ENCODE measurements at places on chromosomes 1 and 21. TPM values are rescaled to one million over a fixed set of nuclear protein-coding genes. Genes with fewer than 3 reads are reported as not detected.

GRCh38 chr1:26278724-26279455, 996 bp upstream of the SH3BGRL3 start:
- peaks cover 57% of the 10 kb centered on the region for H3K4me1 ChIP-seq
- H3K27ac ChIP-seq, result peak overlapping the region; percentile 94
- H3K27me3 ChIP-seq, result no peaks in the 10 kb centered on the region
- no peak for DNase-seq

- H3K4me3 ChIP-seq, result no peak overlapping the region
- no peaks in the 10 kb centered on the region for H3K36me3 ChIP-seq
- no peaks in the 10 kb centered on the region for H3K27me3 ChIP-seq
- peaks cover 28% of the 10 kb centered on the region for H3K4me1 ChIP-seq
- no peak overlapping the region for H3K27ac ChIP-seq
- no peak for DNase-seq
Measured at GRCh38 chr1:5709461-5709975, 282.7 kb downstream of the NPHP4 start.

DNA sequence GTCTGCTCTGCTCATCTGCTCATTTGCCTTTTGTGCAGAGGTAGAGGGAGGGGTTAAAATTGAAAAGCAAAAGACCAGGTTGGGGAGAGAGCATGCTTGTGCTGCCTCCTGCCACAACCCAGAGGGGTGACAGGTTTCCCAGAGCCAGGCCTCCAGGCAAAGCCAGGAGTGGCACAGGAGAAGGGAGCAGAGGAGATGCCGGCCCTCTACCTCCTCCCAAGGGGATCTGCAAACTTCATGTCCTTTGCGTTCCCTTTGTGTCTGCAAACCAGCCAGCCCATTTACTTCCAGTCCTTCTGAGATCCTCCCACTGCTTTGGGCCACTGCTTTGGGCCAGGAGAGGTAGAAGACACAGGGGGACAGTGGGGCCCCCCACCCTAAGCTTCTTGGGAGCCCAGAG, 67.8 kb downstream of the EPHB2 start:
- no peak overlapping the region for H3K4me3 ChIP-seq
- no peaks in the 10 kb centered on the region for H3K27me3 ChIP-seq
- peaks cover 90% of the 10 kb centered on the region for H3K4me1 ChIP-seq

DNA sequence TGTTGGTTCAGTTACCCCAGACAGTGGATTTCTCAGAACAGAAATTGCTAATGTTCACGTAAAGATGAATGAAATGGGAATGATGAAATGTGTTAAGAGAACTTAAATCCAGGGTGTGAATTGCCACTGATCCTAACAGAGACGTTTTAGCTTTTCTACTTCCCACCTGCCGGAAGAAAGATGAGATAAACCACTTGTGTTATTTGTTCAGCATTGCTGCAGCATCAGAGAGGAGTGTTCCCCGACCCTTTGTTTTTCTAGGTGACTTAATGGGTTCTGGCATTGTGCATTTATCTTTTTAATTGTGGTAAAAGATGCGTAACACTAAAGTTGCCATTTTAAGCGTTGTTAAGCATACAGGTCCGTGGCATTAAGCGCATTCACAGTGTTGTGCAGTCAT, 122.3 kb downstream of the GALNT2 start:
- peaks cover 6% of the 10 kb centered on the region for H3K4me1 ChIP-seq
- DNase-seq, result peak; percentile 29
- H3K27me3 ChIP-seq, result no peaks in the 10 kb centered on the region
- no peak overlapping the region for H3K4me3 ChIP-seq
- no peak overlapping the region for H3K27ac ChIP-seq

GRCh38 chr1:65558215-65558614, 137.7 kb downstream of the LEPR start:
- no peak overlapping the region for H3K4me3 ChIP-seq
- no peaks in the 10 kb centered on the region for H3K36me3 ChIP-seq
- H3K27ac ChIP-seq, result no peak overlapping the region
- no peak for DNase-seq

DNA sequence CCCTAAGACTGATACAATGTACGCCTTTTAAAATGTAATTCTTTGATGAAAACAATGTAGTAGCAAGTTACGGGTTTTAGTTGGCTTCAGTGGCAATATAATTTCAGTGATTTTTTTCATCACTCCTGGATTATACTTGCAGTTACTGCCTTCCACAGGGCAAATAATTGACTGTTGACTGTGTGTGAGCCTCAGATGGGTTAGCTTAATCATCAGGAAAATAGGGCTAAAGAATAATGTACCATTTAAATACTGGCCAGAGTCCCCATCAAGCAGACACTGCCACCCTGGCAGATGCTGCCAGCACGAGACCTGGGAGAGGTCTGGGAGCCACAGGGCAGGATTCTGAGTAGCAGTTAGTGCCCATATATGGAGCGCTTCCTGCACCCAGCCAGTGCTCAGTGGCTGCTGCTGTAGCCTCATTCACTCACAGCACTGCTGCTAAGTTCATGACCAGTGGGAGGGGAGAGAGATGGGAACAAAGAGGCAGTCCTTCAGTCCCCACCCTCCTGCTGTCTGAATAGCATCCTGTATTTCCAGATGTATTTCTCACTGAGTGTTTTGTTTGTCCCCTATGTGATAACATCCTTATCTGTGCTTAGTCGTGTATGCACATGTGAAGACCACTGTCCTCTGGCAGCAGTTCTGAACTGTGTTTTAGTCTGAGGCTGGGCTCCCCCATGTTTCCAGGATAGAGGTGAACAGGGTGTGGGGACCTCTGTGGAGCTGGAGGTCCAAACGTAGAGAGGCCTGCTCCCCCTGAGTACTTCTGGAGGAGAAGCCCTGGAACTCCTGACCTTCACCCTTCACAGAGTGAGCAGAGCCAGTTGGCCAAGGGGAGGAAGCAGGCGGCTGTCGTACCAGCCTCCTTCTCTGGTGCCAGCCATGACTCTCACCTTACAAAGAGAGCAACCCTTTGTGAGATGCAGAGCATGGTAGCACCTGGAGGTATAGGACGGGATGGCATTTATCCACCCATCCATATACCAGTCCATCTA, 80.4 kb downstream of the ADARB1 start:
- H3K27ac ChIP-seq, result peak overlapping the region; percentile 30
- no peaks in the 10 kb centered on the region for H3K27me3 ChIP-seq
- H3K36me3 ChIP-seq, result no peaks in the 10 kb centered on the region
- H3K4me3 ChIP-seq, result no peak overlapping the region
- peaks cover 28% of the 10 kb centered on the region for H3K4me1 ChIP-seq
- no peak for DNase-seq

GRCh38 chr1:64865105-64865757, 101.1 kb downstream of the JAK1 start:
- H3K27me3 ChIP-seq, result no peaks in the 10 kb centered on the region
- H3K36me3 ChIP-seq, result peaks cover 22% of the 10 kb centered on the region
- H3K27ac ChIP-seq, result no peak overlapping the region
- no peak for DNase-seq
- H3K4me3 ChIP-seq, result no peak overlapping the region

- H3K27ac ChIP-seq, result no peak overlapping the region
- H3K4me3 ChIP-seq, result no peak overlapping the region
- no peaks in the 10 kb centered on the region for H3K36me3 ChIP-seq
- H3K27me3 ChIP-seq, result no peaks in the 10 kb centered on the region
- peaks cover 4% of the 10 kb centered on the region for H3K4me1 ChIP-seq
Measured at GRCh38 chr1:225755671-225756319, 21.8 kb upstream of the SRP9 start.

- no peak overlapping the region for H3K4me3 ChIP-seq
- no peaks in the 10 kb centered on the region for H3K36me3 ChIP-seq
- no peaks in the 10 kb centered on the region for H3K27me3 ChIP-seq
Measured at GRCh38 chr1:164755690-164756089, 196.7 kb downstream of the PBX1 start.

- H3K36me3 ChIP-seq, result no peaks in the 10 kb centered on the region
- DNase-seq, result no peak
- no peak overlapping the region for H3K27ac ChIP-seq
- no peak overlapping the region for H3K4me3 ChIP-seq
- H3K27me3 ChIP-seq, result no peaks in the 10 kb centered on the region
Measured at GRCh38 chr1:71561206-71561605, 480.4 kb upstream of the ZRANB2 start.

DNA sequence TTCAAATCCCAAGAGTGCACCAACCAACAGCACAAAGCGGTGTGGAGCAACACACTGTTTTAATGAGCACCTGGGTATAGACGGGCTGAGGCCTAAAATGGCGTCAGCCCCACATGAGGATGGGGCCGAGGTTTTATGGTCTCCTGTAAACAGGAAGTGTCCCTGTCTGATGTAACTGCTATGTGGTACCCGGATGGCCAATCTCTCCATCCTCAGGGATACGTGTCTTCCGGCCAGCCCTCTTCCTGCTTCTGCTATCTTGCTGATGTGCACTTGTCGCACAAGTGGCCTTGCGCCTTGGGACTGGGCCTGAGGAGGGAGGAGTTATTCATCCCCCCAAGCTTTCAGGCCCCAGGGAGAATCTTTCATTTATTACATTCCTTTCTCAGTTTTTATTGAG, 73.5 kb downstream of the CNST start:
- H3K36me3 ChIP-seq, result peaks cover 12% of the 10 kb centered on the region
- H3K27me3 ChIP-seq, result no peaks in the 10 kb centered on the region
- DNase-seq, result no peak
- H3K27ac ChIP-seq, result no peak overlapping the region

GRCh38 chr1:10794724-10795275, 1.6 kb downstream of the CASZ1 start:
- H3K36me3 ChIP-seq, result no peaks in the 10 kb centered on the region
- peak overlapping the region; percentile 16 for H3K4me3 ChIP-seq
- DNase-seq, result no peak

- no peak overlapping the region for H3K4me3 ChIP-seq
- H3K27me3 ChIP-seq, result no peaks in the 10 kb centered on the region
- DNase-seq, result no peak
- no peak overlapping the region for H3K27ac ChIP-seq
- peaks cover 45% of the 10 kb centered on the region for H3K36me3 ChIP-seq
- no peaks in the 10 kb centered on the region for H3K4me1 ChIP-seq
Measured at GRCh38 chr1:23810818-23811540, 10.4 kb upstream of the GALE start.

DNA sequence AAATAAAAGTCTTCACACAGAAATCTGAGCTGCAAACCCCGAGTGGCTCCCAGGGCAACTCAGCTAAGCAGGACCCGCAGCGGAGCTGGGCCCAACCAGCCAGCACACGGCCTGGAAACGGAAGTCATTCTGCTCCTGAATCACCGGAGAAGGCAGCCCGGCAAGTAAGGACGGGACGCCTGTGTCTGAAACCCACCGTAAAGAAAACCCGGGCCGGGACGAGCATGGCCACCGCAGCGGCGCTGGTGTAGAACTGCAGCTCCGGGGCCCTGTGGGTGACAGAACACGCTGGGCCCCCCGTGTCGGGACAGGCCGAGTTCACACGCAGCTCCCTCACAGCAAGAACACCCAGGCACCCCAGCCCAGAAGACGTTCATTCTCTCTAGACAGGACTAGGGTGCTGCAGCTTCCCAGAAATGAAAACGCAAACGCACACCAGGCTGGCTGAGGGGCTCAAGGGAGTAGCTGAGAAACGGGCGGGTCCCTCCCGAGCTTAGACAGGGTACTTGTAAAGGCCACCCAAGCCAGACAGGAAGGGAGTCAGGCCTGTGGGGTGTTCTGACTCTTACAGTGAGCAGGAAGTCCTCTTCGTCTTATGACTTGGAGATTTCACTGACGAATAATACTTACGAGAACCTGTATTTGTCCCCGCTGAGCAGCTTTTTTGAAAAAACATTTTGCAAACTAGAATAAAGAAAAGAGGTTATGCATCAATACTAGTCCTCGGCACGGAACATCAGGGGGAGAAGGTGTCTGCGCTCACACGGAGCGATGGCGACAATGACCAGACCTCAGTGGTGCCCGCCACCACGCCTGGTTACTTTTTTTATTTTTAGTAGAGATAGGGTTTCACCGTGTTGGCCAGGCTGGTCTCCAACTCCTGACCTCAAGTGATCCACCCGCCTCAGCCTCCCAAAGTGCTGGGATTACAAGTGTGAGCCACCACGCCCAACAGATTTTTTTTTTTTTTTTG, 10.9 kb upstream of the CDK11B start:
- no peak for DNase-seq
- no peak overlapping the region for H3K27ac ChIP-seq
- H3K4me3 ChIP-seq, result no peak overlapping the region
- H3K27me3 ChIP-seq, result no peaks in the 10 kb centered on the region
- H3K4me1 ChIP-seq, result no peaks in the 10 kb centered on the region

GRCh38 chr1:211843507-211844298, 13.1 kb upstream of the LPGAT1 start:
- H3K4me3 ChIP-seq, result no peak overlapping the region
- no peaks in the 10 kb centered on the region for H3K27me3 ChIP-seq
- no peaks in the 10 kb centered on the region for H3K36me3 ChIP-seq
- H3K4me1 ChIP-seq, result no peaks in the 10 kb centered on the region
- no peak for DNase-seq

Gene POGK
- 30.0 TPM for total RNA-seq

Gene CFHR3
- total RNA-seq, result 0.30 TPM

Data from spinal cord (tissue), 10 donors.